ENCODE measurements at places on chromosomes 3 and 15. TPM values are rescaled to one million over a fixed set of nuclear protein-coding genes. Genes with fewer than 3 reads are reported as not detected.

ACKR4 gene
- not detected for total RNA-seq

CD86 gene
- total RNA-seq, result 0.95 TPM

MYO5C gene
- total RNA-seq, result 3.2 TPM

EFCC1 gene
- total RNA-seq, result 0.13 TPM

CEMIP gene
- not detected for total RNA-seq

TGM4 gene
- not detected for total RNA-seq

GHSR gene
- not detected for total RNA-seq

LRRC31 gene
- total RNA-seq, result not detected

DNA sequence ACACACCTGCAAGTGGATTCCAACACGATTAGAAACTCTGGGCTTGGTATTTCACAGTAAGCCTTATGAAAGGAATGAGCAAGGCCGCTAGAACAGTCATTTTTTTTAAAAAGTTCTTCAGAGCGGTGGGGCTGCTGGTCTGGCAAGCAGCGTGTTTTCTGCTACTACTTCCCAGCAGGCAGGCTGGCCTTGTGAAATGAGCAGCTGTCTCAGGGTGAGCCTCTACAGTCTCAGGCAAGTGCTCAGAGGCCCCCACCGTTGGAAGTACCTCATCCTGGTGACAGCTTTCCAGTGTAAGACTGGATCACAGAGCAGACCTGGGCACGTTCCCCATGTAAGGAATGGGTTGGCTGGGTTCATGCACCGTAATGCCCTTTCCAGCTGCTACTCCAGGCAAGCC is 119.2 kb downstream of the LRIG1 start:
- DNase-seq, result no peak

- DNase-seq, result peak; percentile 48
Measured at GRCh38 chr15:74983725-74984231, 11.6 kb upstream of the SCAMP5 start.

GRCh38 chr3:11583638-11584046 is 60.1 kb downstream of the VGLL4 start:
- no peak for DNase-seq

GRCh38 chr3:148790851-148791735 is 36.5 kb upstream of the CPB1 start:
- no peak for DNase-seq

- DNase-seq, result no peak
Measured at GRCh38 chr3:71978150-71978721, 193.3 kb upstream of the PROK2 start.

DNA sequence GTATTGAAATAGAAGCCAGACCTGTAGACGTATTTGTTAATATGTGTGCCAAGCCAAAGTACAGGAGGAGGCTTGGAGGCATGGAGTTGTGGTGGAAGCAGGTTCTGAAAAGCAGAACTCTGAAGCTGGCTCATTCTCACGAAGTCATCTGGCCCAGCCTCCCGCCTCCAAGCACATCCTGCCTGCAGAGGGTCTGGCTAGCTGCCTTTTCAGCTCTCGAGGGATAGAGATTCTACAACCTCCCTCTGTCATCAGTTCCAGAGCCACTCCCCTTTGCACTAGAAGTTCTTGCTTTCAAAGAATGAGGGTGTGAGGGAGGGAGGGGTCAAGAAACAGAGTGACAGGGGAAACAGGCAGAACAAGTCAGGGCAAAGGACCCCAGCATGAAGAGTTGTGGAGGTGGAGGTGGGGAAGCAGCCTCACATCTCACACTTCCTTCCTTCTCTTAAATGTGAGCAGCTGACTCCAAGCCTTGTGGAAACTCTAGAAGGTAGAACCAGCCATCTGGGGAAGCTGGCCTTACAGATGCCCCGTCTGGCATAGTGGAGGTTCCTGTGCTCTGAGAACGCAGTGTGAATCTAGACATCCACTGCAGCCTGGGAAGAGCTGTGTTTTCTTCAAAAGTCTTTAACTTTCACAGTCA is 95.3 kb downstream of the SLC49A4 start:
- DNase-seq, result peak; percentile 61

DNA sequence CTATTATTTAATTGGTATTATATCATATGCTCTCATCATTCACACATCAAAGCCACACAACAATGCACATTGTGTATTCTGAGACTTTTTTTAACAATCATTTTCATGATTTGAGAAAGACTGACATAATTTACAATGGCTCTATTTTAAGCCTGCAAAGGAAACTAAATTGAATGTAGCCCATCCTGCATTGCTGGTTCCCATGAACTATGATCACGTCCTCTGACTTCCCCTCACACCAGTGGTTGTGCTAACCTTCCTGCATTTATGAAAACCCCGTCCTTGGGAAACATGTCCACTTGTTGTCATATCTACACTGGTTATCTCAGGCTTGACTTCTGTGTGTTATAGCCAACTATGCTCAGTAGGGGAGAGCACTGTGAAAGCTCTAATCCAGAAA is 546.2 kb downstream of the MECOM start:
- no peak for DNase-seq

DNA sequence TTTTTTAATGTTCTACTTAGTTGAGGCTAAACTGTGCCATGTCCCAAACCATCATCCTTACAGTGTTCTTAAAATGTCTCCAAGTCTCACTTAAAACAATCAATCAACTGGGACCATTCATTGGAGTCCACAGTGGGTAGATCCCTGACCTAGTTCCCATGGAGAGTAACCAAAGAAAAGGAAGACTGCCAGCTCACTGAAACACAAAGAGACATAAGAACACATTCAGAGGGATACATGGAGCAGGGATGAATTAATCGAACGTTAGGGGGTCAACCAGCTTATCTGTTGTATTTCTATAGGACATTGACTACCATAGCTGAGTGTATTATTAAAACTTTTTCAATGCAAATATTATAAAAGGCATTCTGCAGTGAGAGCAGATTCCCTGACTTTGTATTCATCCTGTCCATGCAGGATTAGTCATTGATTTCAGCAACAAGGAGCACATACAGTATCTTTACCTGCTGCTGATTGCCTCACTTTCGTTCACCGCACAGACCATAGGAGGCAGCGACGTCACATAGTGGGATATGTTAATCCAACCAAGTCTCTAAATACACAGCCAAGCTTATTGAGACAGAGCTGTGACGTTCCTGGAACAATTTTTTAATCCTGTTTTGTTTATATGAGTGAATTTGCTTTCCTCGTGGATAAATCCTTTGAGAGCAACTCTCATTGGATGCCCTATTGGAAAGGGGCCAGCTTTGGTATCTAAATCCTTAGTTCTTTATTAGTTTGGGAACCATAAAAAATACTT is 364.9 kb upstream of the RBMS3 start:
- DNase-seq, result no peak

DNA sequence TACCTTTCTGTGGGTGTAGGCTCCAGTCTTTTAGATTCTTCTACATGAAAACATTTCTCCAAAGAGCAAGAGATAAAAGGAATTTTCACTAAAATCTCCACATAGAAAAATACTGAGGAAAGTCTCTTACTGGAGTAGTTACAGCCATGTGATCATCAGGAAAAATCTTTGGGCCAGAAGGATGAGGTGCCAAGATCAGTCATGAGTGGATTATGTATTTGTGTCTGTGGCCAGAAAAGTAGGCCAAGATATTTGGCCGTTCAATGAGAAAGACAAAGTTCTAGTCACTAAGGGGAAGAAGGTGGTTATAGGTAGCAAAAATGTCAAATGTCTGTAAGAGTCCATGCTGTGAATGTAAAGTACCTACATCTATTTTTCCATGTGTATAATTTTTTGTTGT is 339.3 kb downstream of the NSUN3 start:
- DNase-seq, result no peak

DNA sequence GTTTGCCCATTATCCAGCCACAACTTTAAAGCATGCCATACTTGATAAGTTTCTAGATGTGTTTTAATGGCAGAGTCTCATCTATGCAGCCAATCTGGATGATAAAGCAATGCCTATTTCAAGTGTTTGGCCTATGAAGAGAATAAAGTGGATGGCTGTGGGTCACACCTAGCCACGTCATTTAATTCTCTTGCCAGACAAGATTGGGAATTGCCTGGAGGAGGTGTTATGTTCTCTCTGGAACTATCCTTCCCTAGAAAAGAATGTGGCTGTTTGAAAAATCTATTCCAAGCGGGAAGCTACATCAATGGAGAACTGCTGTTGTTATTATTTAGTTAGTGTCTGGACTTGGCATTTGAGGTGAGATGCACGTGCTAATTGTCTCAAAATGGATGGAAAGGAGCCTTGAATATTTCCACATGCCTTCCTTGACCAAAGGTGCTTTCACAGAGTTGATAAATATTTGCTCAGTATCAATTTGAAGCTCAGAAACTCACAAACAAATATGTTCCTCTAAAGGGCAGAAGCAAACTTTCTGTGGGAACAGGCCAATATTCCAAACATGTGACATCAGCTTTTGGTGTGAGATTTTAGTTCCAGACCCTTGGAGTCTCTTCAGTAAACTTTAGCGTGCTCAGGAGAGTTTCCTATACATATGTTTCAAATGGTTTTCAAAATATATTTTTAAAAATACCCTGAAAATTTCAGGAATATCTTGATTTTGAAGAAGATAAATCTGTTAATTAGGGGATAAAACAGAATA is 510.6 kb upstream of the SGO1 start:
- no peak for DNase-seq

DNA sequence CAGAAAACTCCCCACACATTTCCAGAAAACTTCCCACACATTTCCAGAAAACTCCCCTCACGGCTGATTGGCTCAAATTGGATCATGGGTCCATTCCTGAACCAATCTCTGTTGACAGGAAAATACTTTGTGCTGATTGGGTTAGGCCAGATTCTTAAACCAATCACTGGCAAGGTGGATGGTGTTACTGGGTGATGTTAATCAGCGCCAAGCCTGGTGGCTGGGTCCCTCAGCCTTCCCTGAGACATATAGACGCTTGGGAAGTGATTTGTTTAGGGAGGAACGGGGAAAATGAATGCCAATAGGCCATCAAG is 199.4 kb upstream of the UBE2E2 start:
- DNase-seq, result no peak

DNA sequence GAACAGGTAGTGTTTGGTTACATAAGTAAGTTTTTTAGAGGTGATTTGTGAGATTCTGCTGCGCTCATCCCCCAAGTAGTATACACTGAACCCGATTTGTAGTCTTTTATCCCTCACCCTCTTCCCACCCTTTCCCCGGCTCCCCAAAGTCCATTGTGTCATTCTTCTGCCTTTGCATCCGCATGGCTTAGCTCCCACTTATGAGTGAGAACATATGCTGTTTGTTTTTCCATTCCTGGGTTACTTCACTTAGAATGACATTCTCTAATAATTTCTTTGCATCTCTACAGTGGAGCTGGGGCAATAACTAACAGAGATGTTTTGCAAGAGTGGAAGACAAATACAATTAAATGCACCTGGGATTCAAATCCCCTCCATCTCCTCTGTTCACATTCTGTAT is 93.2 kb downstream of the TP63 start:
- DNase-seq, result no peak

GRCh38 chr3:44000586-44000985 is 241.1 kb upstream of the TOPAZ1 start:
- no peak for DNase-seq

GRCh38 chr3:134007819-134008218 is 21.9 kb downstream of the SLCO2A1 start:
- no peak for DNase-seq

GRCh38 chr15:31136016-31136415 is 34.5 kb upstream of the TRPM1 start:
- DNase-seq, result no peak

GRCh38 chr3:1529676-1530075 is 436.9 kb downstream of the CNTN6 start:
- DNase-seq, result no peak

- no peak for DNase-seq
Measured at GRCh38 chr15:69498987-69499386, 46.4 kb downstream of the RPLP1 start.

DNA sequence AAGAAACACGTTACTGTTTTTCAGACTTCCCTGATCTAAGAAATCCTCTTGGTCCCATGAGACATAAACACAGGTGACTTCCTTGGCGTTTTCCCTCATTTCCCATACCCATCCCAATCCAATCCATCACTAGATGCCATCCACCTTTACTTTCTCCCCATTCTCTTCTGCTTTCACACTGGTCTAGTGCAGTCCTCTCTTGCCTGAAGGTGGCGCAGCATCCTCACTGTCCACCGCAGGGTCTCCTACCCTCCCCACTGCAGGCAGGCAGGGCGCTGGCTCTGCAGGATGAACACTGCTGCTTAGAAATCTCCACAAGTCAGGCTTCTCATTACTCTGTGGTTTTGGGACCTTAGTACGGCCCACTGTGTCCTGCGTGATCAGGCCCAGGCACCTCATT is 58.2 kb downstream of the RAB7A start:
- peak; percentile 56 for DNase-seq

- no peak for DNase-seq
Measured at GRCh38 chr3:69462826-69463100, 76.9 kb upstream of the FRMD4B start.

- DNase-seq, result no peak
Measured at GRCh38 chr3:102682741-102683140, 247.9 kb downstream of the ZPLD1 start.

- no peak for DNase-seq
Measured at GRCh38 chr3:123318374-123318773, 116.6 kb downstream of the SEC22A start.

GRCh38 chr3:133124511-133124910 is 86.3 kb downstream of the TMEM108 start:
- DNase-seq, result no peak

- peak; percentile 23 for DNase-seq
Measured at GRCh38 chr3:71652781-71653413, 69.4 kb upstream of the FOXP1 start.

DNA sequence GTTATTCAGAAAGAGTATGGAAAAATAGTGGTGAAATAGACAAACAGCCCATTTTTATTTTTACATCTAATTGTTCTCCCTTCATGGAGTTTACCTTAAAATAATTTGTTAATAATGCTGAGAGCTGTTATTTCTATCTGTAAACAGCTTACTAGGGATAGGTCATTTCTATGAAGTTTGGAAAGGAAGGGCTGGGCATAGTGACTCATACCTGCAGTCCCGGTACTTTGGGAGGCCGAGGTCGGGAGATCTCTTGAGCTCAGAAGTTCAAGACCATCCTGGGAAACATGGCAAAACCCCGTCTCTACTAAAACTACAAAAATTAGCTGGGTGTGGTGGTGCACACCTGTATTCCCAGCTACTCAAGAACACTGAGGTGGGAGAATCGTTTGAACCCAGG is 624.3 kb upstream of the LMCD1 start:
- DNase-seq, result no peak

DNA sequence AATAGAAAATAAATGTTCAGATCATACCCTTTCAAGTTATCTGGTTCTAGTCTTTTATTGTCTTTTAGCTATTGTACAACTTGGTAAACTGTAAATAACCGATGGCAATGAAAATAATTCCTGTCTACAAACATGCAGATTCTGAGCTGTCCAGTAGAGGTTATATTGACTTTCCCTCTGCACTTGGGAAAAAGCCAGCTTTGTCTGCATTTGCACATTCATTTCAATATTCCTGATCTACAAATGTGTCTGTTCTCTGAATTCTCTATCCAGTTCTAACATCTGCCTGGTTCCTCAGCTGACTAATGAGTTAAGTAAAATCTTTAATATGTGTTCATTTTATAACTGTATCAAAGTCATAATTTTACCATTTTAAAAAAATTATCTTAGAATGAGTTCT is 408.5 kb downstream of the ERC2 start:
- DNase-seq, result no peak

Measured in activated CD8-positive, alpha-beta T cell treated with anti-CD3 and anti-CD28 coated beads, Interleukin-2, amount 10 ng/mL, durations not matched to agents 7 days and 5 days (primary cell).